ENCODE measurements at places on chromosomes 12 and 14.

- no peak for DNase-seq
These were observed 8.7 kb upstream of the WDR89 start for GRCh38 chr14:63650256-63650952.

GRCh38 chr12:19287302-19287701, 152.0 kb upstream of the AEBP2 start:
- no peak for DNase-seq

- DNase-seq, result no peak
These were observed 4.1 kb upstream of the KRT18 start for GRCh38 chr12:52944683-52945388.

- DNase-seq, result no peak
These were observed 109.7 kb upstream of the VASH1 start for GRCh38 chr14:76651410-76652055.

Measured in GM04503 (cell line).